Activated CD4-positive, alpha-beta memory T cell treated with anti-CD3 and anti-CD28 coated beads for 36 hours (primary cell): ENCODE measurements at places on chromosomes 5 and 9. TPM values are rescaled to one million over a fixed set of nuclear protein-coding genes. Genes with fewer than 3 reads are reported as not detected.

The CTXN3 gene
- not detected for total RNA-seq

The COL27A1 gene
- total RNA-seq, result 4.1 TPM

The FSD1L gene
- 3.2 TPM for total RNA-seq

The TRPM6 gene
- 0.02 TPM for total RNA-seq

The NKD2 gene
- total RNA-seq, result 1.1 TPM

The MELK gene
- total RNA-seq, result 68.4 TPM

The CDKN2A gene
- 3.9 TPM for total RNA-seq

The GRPEL2 gene
- 32.9 TPM for total RNA-seq

The CA9 gene
- 1.6 TPM for total RNA-seq

The PCDHA10 gene
- not detected for total RNA-seq

The IFNA13 gene
- not detected for total RNA-seq

The RNF183 gene
- 0.39 TPM for total RNA-seq

The CER1 gene
- not detected for total RNA-seq

The PCDHGB7 gene
- not detected for total RNA-seq

The C9orf50 gene
- total RNA-seq, result not detected

The PCDHB15 gene
- total RNA-seq, result not detected

The MYOT gene
- total RNA-seq, result not detected

The SLC36A2 gene
- total RNA-seq, result not detected

The OGN gene
- not detected for total RNA-seq

The VLDLR gene
- total RNA-seq, result 8.8 TPM

The KIAA1958 gene
- total RNA-seq, result 6.1 TPM

The PCA3 gene
- total RNA-seq, result not detected

The APBA1 gene
- total RNA-seq, result 0.26 TPM

The SAXO1 gene
- total RNA-seq, result not detected

The GPX3 gene
- total RNA-seq, result not detected

The PRDM12 gene
- total RNA-seq, result 0.07 TPM

The FABP6 gene
- total RNA-seq, result not detected

The EGFL7 gene
- total RNA-seq, result 0.93 TPM

The PRSS3 gene
- total RNA-seq, result not detected

The FAM114A2 gene
- total RNA-seq, result 27.4 TPM

The ZNF658 gene
- total RNA-seq, result 3.1 TPM

The PITX1 gene
- total RNA-seq, result 0.22 TPM

The TXNDC8 gene
- total RNA-seq, result not detected

The EHMT1 gene
- total RNA-seq, result 66.0 TPM

The SEMA6A gene
- not detected for total RNA-seq

The TNFSF8 gene
- 37.9 TPM for total RNA-seq

The INSYN2B gene
- not detected for total RNA-seq

The GPR150 gene
- 0.82 TPM for total RNA-seq

The GHR gene
- not detected for total RNA-seq

The LRRTM2 gene
- total RNA-seq, result 0.07 TPM

The C1QTNF2 gene
- not detected for total RNA-seq

The HTR4 gene
- total RNA-seq, result not detected

The STKLD1 gene
- 0.69 TPM for total RNA-seq

The LNPEP gene
- total RNA-seq, result 45.8 TPM

The PCDHGB4 gene
- total RNA-seq, result 0.07 TPM

The HSD17B3 gene
- not detected for total RNA-seq

The AQP7 gene
- total RNA-seq, result 0.36 TPM

The BHMT2 gene
- not detected for total RNA-seq

The RIOK2 gene
- total RNA-seq, result 31.8 TPM

The ACSL6 gene
- total RNA-seq, result 6.0 TPM
